ENCODE measurements at places on chromosomes 12 and 14. TPM values are rescaled to one million over a fixed set of nuclear protein-coding genes. Genes with fewer than 3 reads are reported as not detected.

DNA sequence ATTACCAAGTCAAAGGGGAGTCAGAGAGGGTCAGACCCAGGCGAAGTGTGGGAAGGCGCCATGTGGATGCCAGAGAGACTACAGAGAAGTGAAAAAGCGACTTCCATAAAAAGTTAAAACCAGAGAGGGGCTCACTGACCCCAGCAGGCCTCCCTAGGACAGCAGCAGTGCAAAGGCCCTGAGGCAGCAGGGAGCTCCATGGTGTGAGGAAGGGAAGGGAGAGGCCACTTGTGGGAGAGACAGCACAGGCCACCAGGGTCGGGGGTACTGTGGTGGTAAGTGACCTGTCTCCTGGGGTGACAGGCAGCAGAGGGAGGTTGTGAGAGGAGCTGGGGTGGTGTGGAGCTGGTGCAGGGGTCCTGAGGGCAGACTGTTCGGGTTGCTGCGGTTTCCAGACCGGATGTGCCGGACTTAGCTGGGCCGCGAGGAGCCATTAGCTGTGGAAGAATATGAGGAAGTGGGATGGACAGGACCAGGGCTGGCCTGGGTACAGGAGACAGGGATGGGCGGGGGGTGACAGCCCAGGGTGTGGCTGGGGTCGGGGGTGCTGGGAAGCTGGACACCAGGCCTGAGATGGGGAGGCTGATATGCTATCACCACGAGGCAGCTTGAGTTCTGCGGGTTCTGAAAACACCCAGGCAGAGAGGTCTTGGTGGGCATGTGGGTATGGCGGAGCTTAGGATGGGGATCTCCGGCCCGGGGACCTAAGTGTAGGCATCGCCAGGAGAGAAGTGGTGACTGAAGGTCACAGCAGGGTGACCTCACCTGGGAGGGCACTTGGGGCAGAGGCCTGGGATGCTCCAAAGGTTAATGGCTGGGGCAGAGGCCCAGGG, 22.7 kb downstream of the SETD1B start:
- no peaks in the 10 kb centered on the region for H3K27me3 ChIP-seq
- no peaks in the 10 kb centered on the region for H3K4me1 ChIP-seq
- no peak overlapping the region for H3K27ac ChIP-seq
- no peak overlapping the region for H3K4me3 ChIP-seq
- peak; percentile 59 for DNase-seq
- peaks cover 71% of the 10 kb centered on the region for H3K36me3 ChIP-seq

DNA sequence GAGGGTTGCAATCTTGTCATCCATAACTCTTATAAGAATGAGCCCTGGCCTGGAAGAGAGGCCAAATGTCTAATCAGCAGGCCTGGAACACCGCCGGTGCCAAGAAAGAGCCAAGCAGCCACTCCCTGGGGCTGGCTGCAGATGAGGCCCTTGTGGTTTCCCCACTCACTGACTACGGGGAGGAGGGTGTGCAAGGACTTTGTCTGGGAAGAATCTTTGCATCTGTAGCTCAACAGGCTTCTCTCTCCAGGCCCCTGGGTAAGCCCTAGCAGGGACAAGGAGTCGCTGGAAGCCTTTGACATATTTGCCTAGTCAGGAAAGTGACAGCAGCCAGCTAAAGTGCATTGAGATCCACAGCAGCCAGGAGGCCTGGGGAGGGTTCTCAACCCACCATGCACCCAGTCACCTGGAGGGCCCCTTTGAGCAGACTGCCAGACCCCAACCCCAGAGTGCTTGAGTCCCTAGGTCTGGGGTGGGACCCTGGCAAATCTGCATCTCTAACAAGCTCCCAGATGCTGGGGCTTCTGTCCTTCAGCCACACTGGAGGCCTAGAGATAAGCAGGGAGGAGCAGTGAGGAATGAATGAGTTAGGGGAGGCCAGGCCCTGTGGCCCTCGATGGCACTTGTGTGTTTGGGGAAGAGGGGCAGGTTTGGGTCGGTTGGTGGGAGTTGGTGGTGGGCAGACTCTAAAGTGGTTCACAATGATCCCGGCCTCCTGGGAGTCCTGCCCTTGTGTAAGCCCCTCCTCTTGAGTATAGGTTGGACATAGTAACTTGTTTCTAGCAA, 13.9 kb upstream of the LRTM2 start:
- peaks cover 11% of the 10 kb centered on the region for H3K4me1 ChIP-seq
- H3K27me3 ChIP-seq: no peaks in the 10 kb centered on the region
- H3K36me3 ChIP-seq: no peaks in the 10 kb centered on the region
- no peak overlapping the region for H3K4me3 ChIP-seq

Gene LYZ
- 8.3 TPM for total RNA-seq

GRCh38 chr12:103852498-103852997, 11.5 kb upstream of the NT5DC3 start:
- H3K36me3 ChIP-seq: no peaks in the 10 kb centered on the region

Gene PAWR
- 78.5 TPM for total RNA-seq

DNA sequence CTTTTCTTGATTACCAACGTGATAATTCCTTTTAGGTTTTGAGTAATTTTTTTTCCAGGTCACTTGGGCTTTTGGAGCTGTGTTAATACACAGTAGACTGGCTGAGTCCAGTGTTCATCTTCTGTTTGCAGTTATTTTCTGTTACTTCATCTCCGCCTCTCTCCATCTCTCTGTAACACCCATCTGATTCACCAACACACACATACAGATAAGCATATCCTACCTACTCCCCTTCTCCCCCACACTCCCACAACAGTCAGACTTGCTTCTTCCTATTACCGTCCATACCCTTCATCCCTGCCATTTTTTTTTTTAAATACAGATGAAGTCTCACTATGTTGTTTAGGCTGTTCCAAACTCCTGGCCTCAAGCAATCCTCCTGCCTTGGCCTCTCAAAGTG, 72.7 kb upstream of the MANSC4 start:
- H3K4me3 ChIP-seq: no peak overlapping the region
- DNase-seq: no peak
- no peaks in the 10 kb centered on the region for H3K36me3 ChIP-seq
- H3K27me3 ChIP-seq: no peaks in the 10 kb centered on the region

Gene KLRC4
- total RNA-seq: not detected

GRCh38 chr12:116324654-116325335, 47.3 kb upstream of the MED13L start:
- H3K27ac ChIP-seq: no peak overlapping the region
- peaks cover 13% of the 10 kb centered on the region for H3K4me1 ChIP-seq
- no peak overlapping the region for H3K4me3 ChIP-seq

GRCh38 chr14:65599375-65599774, 186.8 kb downstream of the FUT8 start:
- H3K27me3 ChIP-seq: no peaks in the 10 kb centered on the region
- no peak overlapping the region for H3K4me3 ChIP-seq
- no peak overlapping the region for H3K27ac ChIP-seq
- H3K36me3 ChIP-seq: no peaks in the 10 kb centered on the region
- peak; percentile 53 for DNase-seq

GRCh38 chr14:73393375-73393774, 65.0 kb downstream of the NUMB start:
- no peaks in the 10 kb centered on the region for H3K27me3 ChIP-seq
- peaks cover 15% of the 10 kb centered on the region for H3K36me3 ChIP-seq
- no peak overlapping the region for H3K4me3 ChIP-seq
- peak; percentile 53 for DNase-seq

Gene RFLNA
- total RNA-seq: 15.9 TPM

Gene CFAP54
- 3.2 TPM for total RNA-seq

DNA sequence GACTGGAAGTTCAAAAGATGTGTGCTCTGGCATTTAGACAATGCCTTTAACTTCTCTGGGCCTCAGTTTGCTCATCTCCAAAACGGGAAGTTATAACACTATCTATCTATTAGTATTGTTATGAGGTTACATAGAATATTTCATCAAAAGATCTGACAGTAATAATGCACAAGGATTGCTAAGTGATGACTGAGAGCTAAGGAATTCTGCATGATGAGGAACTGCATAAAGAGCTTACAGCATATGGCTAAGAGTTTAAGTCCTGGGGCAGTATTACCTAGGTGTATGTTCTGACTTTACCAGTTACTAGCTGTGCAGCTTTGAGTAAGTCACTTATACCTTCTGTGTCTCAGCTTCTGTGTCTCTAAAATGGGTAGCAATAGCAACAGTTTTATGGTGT, 160.1 kb upstream of the TMPO start:
- DNase-seq: no peak
- no peaks in the 10 kb centered on the region for H3K36me3 ChIP-seq
- H3K27me3 ChIP-seq: no peaks in the 10 kb centered on the region
- H3K27ac ChIP-seq: no peak overlapping the region

All from osteoblast (primary cell).